ENCODE measurements at places on chromosomes 16 and 17. TPM values are rescaled to one million over a fixed set of nuclear protein-coding genes. Genes with fewer than 3 reads are reported as not detected.

The CCL8 gene
- not detected for total RNA-seq

DNA sequence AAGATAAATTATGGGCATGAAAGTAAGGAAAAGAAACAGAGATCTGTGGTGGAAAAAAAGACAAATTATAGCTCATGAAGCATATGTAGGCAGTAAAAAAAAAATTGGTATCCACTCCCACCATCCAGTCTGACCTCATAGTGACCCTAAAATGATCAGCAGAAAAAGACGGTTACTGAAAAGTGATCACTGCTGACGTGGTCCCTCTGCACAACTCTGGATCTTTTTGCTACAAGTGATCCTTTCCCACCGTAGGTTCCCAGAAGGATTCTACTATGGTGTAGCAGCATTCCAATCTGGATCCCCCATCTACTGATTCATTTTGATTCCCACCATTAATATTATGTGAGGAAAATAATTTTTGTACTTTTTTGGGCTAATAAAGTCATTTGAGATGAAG lies 10.9 kb upstream of the CHST6 start:
- DNase-seq: no peak

GRCh38 chr16:55690841-55691240 lies 35.1 kb downstream of the SLC6A2 start:
- DNase-seq: no peak

The TEN1 gene
- 13.4 TPM for total RNA-seq

DNA sequence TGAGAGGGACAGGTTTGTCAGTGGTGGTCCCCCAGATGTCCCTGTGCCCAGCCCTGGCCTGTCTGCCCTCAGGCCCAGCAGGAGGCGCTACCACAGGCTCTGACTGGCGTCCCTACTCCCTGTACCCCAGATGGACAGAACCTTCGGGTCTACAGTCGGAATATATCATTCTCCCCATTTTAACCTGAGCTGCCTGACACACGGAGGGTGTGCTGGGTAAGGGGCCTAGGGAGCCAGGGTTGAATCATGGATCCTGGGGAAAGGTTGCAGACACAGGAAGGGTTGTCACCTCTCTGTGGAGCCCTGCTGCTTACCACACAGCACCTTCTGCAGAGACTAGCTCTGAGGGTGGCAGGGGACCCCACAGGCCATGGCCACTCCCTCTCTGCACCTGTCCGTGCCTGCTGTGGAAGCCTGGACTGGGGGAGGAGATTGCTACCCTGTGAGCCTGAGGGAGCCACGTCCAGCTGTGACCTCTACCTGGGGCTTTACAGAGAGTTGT lies 162.2 kb upstream of the ZNF267 start:
- no peak for DNase-seq

DNA sequence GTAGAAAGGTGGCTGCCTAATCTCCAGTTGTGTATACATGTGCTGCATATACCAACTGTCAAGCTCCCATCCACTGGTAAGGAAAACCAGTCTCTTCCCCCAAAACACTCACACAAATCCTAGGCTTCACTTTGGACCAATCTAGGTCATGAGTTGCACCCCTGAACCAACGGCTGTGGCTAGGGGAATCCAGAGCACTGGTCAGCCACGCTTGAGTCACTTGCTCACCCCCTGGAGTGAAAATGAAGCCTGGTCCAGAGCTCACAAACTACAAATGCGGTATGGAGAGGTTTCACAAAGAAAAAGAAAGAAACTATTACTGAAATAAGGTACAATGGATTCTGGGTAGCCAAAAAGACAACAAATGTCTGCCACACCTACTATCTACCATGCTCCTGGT lies 66.1 kb upstream of the NLK start:
- no peak for DNase-seq

DNA sequence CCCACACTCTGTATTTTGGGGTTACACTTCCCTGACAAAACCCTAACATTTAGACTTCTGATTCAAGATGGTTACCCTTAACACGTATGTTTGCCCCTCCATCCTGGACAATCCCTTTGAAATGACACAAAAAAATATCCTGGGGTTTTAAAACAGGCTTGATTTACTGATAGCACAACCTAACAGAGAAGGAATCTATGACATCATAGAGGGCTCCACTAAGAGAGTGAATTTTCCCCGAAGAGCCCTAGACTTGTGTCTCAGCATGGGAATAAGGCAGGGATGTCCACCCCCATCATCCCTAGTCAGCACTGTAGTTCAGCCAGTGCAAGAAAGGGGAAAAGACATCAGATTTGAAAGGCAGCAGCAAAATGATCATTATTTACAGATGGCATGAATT lies 15.8 kb upstream of the SRCIN1 start:
- no peak for DNase-seq

- DNase-seq: no peak
Measured at GRCh38 chr16:68636064-68636560, 9.0 kb upstream of the CDH3 start.

GRCh38 chr17:65515959-65516948 lies 45.2 kb downstream of the AXIN2 start:
- DNase-seq: no peak

DNA sequence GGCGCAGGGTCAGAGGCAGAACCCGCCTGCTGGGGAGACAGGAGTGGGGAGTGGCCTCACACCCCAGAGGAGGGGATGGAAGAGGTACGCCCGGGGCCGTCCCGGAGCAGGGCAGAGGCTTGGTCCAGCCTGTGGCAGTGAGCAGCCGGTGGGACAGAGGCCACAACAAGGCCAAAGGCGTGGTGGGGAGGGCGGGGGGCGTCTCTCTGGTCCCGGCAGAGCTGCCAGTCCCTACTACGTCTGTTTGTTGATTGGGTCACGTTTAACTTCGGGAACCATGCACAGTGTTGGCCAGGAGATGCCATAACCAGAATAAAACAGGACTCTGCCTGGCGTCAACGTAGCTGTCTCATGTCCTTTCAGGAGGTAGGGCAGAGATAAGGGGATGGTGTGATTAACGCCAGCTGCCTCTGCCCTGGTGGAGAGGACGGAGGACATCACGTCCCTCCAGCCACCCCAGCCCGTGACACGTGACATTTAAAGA lies 192.8 kb downstream of the BANP start:
- peak; percentile 81 for DNase-seq

DNA sequence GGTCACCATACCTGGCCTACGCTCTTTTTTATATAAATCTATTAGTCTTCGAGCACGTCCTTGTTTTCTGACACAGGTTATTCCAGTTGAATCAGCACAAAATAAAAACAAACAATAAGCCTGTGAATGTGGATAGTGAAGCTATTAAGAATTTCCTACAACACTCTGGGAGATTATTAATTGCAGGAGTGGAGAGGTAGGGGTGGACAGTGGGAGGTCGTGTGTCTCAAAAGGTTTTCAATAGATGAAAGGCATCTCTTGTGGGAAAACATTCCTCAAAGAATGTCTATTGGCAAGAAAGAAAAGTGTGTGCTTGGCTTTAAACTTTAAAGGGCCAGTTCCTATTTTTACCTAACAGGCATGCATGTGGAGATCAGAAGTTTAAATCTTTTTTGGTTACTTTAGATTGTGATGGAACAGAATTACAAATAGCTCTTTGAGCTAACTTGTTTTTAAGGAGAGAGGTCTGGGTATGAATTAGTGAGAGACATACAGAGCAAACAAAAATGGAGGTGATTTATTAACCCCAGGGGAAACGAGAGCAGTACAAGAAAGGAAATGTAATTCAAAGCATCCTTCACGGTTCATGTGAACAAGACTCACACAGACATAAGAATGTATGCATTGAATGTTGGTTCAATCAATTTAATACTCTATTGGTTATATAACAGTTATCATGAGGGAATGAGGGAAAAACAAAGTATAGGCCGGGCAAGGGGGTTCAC lies 9.0 kb downstream of the SMYD4 start:
- no peak for DNase-seq

DNA sequence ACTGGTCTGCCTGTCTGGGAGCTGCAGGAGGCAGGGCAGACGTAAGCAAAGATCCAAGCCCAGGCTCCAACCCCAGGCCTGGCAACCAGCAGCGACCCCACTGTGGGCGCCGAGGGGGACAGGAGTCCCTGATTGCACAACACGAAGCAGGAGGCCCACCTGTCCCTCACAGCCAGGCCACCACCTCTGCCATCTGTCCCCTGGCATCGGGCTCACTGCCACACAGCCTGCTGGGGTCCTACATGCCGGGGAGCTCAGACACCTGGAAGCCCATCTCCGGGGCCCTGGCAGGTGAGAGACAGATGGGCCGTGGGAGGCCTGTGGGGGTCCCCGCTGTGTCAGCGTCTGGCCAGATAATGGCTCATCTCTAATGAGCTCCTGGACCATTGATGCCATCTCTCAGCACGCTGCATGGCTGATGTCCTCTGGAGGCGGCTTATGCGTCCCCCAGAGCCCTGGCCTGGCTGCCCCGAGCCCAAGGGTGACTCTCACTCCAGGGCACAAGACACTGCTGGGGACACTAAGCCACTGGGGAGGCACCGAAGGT lies 11.3 kb upstream of the RASD1 start:
- no peak for DNase-seq

DNA sequence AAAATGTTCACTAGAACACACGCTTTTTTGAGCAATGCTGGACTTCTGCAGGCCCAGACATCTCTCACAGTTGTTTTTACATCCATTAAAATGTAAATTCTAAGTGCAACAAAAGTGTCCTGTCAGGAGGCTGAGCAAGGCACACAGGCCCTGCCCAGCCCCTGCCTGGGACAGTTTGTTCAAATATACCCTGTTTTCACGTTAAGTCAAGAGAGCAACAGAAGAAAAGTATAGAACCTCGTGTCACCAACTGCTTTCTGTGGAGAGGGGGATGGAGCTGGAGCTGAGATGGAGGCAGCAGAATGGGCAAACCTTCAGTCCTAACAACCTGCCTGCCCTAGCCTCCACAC lies 4.3 kb upstream of the HOXB2 start:
- no peak for DNase-seq

GRCh38 chr16:48173889-48174288 lies 18.1 kb upstream of the ABCC12 start:
- DNase-seq: no peak

DNA sequence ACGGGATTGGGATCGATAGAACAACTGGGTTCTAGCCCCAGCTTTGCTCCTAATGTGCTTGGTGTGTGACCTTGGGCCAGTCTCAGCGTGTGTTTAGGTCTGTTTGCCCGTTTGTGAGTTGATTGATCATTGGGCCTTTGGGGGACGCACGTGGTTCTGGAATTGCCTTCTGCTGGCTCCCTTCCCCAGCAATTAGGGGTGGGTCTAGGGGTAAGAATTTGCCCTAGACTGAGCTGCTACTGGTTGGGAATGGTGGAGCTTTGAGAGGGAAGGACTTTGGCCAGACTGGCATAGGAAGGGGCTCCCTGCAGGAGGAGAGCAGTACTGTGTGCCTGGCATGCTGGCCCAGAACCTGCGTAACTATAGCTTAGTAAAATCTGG lies 1.5 kb downstream of the SPNS2 start:
- DNase-seq: no peak

DNA sequence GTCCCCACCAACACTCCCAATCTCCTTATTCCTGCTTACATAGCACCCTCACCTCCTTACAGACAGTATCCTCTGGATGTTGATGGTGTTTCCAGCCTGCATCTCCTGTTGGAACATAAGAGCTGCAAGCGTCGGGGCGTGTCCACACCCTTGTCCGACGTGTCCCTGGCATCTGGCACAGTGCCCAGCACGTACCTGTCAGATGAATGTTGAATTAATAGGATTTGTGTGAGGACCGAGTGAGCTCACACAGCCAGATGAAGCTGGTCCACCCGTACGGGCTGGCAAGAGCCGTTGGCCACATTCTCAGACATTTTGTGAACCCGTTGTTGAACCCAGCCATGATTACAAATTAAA lies 12.2 kb upstream of the CBX4 start:
- DNase-seq: no peak

DNA sequence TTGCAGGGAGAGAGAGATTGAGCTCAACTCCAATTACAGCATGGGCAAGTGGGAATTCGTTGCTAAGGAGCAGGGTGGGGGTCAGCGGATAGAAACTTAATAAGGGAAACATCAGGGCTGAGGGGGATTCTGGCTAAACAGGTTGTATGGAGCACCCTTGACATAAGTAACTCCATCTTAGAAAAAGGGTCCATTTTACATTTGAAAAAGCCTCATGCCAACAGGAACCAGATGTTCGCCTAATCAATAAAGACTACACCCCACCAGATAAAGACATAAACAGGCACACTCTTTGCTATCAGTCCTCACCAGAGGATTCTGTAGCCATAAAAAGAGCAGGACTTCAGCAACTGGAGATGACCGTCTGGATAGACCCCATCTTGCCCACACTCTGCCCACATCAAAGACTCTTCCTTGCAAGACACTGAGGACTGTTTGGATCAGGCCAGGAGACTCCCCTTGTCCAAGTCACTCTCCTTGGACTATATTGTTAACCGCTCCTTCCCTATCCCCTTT lies 1.6 kb upstream of the LRRC75A start:
- DNase-seq: no peak

DNA sequence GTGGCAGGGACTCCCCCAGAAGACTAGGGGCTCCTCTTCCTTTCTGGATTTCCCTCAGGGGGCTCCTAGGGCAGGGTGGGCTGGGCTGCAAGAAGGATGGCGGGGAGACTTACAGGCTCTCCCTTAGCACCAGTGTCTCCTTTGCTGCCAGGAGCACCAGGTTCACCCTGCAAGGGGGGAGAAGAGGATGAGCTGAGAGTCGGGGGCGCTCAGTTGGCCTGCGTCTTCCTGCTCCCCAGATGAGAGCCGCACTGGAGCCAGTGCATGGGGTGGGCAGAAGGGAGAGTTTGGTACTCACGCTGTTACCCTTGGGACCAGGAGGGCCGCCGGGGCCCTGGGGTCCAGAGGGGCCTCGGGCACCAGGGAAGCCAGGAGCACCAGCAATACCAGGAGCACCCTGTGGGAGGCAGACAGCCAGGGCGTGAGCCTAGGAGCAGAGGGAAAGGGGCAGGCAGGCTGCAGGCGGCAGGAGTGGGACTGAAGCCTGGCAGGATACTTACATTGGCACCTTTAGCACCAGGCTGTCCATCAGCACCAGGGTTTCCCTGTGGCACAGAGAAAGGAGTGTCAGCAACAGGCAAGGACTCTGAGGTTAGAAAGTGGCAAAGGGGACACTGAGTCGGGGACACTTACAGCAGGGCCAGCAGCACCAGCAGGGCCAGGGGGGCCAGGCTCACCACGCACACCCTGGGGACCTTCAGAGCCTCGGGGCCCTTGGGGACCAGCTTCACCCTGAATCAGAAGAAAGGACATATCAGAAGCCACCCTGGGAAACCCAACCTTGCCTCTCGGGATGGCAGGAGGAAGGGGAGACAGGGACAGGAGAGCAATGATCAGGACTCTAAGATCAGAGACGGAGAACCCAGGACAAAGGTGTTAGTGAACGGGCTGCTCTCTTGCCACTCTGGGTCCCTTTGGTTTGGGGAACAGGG lies 6.2 kb downstream of the COL1A1 start:
- DNase-seq: no peak

- no peak for DNase-seq
Measured at GRCh38 chr16:22235839-22236745, 30.0 kb downstream of the EEF2K start.

- peak; percentile 85 for DNase-seq
Measured at GRCh38 chr17:40553694-40554534, 11.4 kb downstream of the CCR7 start.

DNA sequence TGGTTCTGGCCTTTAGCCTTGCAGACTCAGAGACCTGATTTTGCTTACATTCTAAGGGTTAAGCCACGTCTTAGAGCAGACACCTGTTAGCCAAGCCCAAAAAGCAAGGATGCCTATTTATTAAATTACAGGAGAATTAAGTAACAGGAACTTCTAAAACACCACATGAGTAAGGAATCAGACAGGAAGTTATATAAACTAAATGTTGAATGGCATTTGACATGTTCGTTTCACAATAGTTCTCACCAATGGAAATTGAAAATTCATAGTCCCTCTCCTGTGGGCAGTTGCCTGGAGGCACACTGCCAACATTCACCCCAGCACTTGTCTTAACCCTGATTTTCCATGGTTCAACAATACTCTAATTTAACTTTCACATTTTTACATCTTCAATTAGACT lies 9.0 kb downstream of the KRTAP9-7 start:
- DNase-seq: no peak

All from spleen (tissue), 13 donors.